Adipocyte (in vitro differentiated cells): ENCODE measurements at places on chromosomes 3 and 15.
A peak's percentile ranks its signal among the peaks of the same experiment; 100 is the strongest.

DNA sequence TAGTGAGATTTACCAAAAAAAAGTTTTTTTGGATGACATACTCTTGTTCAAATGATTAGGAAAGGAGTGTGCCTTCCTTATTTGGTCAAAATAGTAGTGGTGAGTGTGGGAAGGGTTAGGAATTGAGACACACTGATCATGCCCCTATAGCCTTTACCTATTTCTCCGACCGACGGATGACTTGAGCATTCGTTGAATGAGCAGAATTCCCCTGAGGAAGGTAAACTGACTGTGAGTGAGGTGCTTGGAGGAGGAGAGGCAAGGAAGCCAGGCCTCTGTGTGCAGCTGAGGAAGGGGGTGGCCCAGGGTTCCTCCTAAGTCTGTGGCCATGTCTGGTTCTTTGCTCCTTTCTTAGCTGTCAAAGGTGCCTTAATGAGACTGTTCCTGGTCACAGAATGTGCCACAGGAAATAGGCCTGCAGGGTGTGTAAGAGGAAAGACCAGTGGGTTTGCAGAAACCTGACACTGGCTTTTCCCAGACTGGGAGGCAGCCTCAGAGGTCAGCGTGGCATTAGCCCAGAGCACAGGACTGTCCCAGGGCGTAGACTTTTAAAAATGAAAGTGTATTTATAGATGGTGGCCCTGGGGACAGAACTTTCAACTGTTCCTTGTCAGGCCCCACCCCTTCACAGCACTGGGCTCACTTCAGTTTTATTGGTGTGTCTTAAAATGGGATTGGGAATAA lies 307.7 kb upstream of the C2CD4B start:
- DNase-seq, result no peak

DNA sequence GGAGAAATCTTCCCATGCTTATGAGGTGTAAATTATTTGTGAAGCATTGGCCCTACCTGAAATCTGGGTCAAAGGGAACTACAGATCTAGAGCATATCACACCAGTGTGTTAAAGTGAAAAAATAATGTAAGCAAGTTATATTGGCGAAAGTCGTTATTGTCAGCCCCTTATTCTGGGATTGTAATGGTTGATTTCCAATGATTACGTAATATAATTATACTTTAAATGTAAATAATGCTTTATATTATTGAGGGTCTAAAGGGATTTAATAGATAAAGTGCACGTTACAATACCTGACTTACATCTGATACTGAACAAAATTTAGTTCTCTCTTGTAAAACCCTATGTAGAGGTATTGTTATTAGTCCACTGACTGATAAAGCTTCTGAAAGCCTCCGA lies 101.2 kb downstream of the NEO1 start:
- DNase-seq, result no peak

- no peak for DNase-seq
Measured at GRCh38 chr3:128480717-128481437, 12.1 kb downstream of the GATA2 start.

- no peak for DNase-seq
Measured at GRCh38 chr15:22855791-22856190, 17.3 kb downstream of the NIPA2 start.

DNA sequence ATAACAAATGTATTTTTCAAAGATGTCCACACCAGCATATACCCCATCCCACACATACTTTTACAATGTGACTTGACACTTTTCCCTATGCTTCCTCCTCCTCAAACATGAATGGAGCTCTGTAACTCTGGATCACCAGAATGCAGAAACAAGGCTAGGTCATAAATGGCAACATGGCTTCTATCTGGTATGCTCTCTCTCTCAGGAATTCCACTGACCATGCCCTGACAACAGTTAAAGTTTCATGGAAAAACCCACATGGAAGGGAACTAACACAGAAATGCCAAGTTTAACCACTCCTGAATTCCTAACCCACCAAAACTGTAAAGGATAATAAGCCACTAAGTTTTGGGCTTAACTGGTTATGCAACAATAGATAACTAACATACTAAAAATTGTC lies 19.9 kb downstream of the MYO9A start:
- peak; percentile 19 for DNase-seq

DNA sequence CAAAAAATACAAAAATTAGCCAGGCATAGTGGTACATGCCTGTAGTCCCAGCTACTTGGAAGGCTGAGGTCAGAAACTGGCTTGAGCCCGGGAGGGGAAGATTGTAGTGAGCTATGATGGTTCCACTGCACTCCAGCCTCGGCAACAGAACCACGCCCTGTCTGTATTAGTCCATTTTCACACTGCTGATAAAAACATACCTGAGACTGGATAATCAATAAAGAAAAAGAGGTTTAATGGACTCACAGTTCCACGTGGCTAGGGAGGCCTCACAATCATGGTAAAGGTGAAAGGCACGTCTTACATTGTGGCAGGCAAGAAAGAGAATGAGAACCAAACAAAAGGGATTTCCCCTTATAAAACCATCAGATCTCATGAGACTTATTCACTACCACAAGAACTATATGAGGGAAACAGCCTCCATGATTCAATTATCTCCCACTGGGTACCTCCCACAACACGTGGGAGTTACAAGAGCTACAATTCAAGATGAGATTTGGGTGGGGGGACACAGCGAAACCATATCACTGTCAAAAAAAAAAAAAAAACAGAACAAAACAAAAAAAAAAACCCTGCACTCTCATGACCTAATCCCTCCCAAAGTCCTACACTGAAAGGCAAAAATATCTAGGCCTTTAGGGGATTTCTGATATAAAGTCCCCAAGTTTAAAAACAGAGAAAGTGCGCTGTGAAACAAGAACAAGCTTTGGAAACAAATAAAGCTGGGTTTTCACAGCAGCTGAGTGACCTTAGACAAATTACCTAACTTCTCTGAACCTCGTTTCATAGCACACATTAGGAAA lies 224.7 kb downstream of the IGSF11 start:
- DNase-seq, result no peak

DNA sequence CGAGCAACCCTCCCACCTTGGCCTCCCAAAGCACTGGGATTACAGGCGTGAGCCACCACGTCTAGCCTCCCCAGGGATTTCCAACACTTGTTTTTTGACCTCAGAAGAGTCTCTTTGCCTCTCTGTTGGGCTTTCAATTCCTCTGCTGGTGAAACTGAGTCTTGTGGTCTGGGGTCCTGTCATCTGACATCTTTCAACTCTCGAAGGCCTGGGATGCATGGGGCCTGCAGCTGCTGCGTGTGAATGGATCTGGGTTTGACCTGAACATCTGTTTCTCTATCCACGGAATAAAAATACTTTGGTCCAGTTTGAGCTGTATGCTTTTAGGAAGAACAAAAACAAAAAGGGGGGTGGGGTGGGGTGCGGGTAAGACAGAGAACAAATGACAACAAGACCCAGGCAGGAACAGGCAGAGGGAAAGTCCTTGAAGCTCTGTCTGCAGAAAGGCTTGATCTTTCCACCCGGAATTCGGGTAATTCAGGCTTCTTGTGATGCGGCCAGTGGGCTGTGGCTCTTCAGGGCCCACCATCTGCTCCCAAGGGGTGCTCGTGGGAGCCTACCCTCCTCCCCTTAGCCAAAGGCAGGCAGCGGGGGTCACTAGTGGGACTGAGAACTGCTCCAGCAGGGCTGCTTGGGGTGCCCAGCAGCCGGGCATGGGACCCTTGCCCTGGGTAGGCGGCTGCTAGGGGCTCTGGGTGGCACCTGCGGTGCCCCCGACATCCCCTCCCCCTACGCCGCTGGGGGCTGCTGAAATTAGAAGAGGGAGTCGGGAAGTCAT lies 71.5 kb downstream of the SLC12A8 start:
- no peak for DNase-seq

GRCh38 chr15:66943456-66944095 lies 121.8 kb upstream of the SMAD3 start:
- DNase-seq, result no peak

- DNase-seq, result no peak
Measured at GRCh38 chr3:107201146-107201545, 176.1 kb upstream of the CCDC54 start.

GRCh38 chr3:165859061-165859460 lies 21.8 kb upstream of the BCHE start:
- DNase-seq, result no peak

GRCh38 chr15:43879386-43880355 lies 52.9 kb downstream of the WDR76 start:
- DNase-seq, result no peak

- DNase-seq, result no peak
Measured at GRCh38 chr3:80238606-80239005, 470.8 kb upstream of the ROBO1 start.

- peak; percentile 92 for DNase-seq
Measured at GRCh38 chr3:115783938-115784738, 160.8 kb downstream of the GAP43 start.

- DNase-seq, result peak; percentile 38
Measured at GRCh38 chr3:152050903-152051302, 177.5 kb downstream of the SUCNR1 start.

GRCh38 chr3:44337248-44337785 lies 1.2 kb upstream of the TCAIM start:
- DNase-seq, result peak; percentile 19

DNA sequence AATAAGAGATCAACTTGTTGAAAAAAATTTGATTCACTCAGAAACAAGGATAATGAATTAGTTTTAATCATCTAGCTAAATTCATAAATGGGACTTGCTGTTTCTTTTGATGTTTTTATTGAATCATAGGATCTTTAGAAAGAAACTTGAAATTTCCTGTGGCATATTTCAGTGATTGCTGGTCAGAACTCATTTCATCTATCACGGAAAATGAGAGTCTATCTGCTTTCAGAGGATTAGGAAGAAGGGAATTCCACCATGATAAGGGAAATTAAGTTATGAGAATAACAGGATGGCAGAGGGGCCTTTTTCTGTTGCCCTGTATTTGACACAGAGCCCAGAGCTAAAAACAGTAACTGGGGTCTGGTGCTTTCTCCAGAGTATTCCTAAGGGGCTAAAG lies 44.9 kb upstream of the CCNL1 start:
- DNase-seq, result peak; percentile 22

GRCh38 chr15:42721016-42721415 lies 15.9 kb downstream of the CDAN1 start:
- no peak for DNase-seq

- peak; percentile 61 for DNase-seq
Measured at GRCh38 chr3:178036451-178037144, 499.6 kb upstream of the KCNMB2 start.

- peak; percentile 63 for DNase-seq
Measured at GRCh38 chr3:42852441-42852840, 23.2 kb downstream of the CYP8B1 start.

DNA sequence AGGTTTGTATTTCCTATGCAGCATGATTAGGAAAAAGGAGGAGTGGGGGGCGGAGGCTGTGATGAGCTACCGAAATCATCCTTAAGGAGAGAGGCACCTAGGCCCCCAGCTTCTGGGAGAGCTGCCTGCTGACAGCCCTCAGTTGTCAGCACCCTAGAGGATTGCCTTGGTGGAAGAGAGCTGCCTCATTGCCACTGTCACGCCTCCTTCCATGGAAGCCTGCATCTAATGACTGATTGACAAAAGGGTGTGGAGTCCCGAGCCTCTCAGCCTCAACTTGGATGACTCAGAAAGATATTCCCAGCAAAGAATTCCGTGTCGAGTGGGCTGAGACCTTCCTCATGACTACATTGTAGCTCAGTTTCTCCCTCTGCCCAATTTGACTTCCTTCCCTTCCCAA lies 320.4 kb upstream of the PROK2 start:
- DNase-seq, result no peak

DNA sequence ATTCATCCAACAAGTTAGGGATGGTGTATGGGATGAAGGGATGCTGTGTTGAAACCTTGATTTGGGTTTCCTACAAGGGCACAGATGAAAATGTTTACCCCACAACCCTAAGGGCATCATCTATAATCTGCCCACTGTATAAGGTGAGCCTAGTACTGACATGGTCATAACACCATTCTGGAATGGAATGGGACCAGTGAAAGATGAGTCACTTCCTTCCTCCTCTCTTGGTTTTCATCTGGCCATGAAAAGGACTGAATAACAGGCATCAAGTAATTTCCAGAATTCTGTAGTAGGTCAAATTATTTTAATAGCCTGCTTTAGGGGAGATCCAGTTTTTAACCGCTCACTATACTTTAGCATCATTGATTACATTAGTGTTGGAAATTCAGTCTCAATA lies 538.6 kb downstream of the NR2F2 start:
- DNase-seq, result no peak

DNA sequence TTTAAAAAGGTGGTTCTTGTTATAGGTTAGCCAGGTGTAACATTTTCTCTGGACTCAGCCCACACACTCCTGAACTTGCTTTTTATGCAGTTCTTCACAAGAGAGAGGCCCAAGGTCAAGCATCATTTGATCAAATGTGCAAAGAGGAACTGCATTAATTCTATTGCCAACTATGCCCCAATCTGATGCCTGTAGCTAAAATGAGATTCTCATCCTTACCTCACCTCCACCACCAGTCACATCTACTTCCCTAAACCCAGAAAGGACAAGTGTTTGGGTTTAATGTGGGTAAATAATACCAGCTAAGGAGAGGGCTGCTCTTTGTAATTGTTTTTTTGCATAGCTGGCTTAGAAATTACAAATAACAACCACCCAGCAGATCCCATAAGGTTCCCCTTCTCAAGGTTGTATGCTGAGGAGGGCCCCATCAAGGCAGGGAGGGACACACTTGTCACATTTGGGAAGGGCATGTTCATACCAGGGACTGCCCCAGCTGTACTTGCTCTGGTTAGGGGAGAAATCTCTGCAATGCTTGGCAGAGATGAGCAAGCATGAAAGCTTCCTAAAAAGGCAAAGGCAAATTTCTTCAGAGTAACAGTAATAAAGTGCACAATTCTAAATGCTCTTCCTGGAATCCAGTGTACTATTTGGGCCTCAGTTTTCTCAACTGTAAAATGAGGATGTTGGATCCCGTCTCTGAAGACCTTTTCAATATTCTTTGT lies 76.2 kb downstream of the TGFBR2 start:
- DNase-seq, result peak; percentile 52

DNA sequence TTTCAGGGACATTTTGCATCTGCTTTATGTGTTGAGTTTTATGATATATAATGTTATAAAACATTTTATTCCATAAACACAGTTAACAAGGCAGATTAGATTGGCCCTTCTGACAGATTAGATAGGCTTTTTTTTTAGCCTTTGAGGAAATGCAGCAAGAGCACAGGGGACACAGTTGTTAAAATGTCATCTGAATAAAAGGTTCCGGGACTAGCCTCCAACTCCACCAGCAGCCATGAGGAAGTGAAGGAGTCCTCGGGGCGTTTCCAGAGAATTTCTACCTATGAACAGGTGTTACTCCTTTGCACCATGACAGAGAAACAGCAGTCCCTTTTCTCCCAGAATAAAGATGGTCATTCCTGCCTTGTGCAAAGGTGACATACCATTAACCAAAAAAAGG lies 167.8 kb upstream of the KBTBD8 start:
- no peak for DNase-seq

GRCh38 chr3:183375787-183376186 lies 52.6 kb downstream of the MCF2L2 start:
- DNase-seq, result no peak
